ENCODE measurements at places on chromosomes 2 and 18. TPM values are rescaled to one million over a fixed set of nuclear protein-coding genes. Genes with fewer than 3 reads are reported as not detected.

Gene DPP10
- total RNA-seq: not detected

DNA sequence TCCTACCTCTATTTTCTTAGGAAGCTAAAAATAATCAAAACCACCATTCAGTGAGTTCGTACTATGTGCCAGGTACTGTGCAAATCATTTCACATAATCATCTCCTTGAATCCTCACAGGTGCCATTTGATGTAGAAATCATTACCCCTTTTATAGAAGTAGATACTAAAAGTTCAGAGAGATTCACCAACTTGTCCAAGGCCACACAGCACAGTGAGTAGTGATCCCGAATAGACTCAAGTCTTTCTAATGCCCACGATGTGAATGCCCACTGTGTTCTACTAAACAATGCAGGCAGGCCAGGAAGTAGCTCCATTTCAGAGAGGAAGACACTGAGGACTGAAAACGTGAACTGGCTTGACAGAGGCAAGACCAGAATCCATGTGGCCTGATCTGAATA lies 68.8 kb downstream of the ANTXR1 start:
- DNase-seq: no peak

DNA sequence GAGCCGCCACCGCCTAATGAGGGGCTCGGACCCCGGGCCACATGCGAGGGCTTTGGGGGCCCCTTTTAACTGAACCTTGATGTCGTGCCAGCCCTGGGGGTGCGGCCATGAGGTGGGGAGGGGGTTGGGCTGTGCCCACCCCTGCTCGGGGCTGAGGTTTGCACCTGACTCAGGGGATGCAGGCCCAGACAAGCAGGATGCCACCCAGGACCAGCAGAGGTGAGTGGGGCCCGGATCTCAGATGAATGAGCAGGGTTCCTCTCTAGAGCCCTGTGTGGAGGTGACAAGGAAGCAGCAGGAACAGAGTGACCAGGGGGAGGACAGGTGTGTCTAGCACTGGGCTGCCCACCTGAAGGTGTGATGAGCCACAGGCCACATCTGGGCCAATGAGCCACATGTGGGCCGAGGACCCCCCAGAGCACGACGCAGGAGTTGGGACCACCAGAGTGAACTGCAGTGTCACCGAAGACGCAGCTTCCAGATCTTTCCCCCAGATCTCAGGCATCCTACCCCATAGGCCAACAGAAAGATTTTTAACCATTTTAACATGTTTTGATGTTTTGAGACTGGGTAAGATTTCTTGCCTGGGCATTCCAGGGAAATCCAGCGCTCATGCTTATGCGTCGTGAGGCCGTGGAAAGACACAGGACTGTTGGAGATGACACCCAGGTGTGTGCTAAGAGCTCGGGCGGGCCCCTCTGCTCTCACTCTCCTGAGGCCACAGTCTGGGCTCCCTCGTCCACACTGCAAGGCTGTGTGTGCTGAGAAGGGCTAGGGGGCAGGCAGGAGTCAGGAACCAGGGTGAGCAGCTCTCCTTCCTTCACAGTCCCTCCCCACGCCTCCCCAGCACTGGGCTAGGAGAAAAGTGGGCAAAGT lies 73.6 kb downstream of the DDX1 start:
- no peak for DNase-seq

DNA sequence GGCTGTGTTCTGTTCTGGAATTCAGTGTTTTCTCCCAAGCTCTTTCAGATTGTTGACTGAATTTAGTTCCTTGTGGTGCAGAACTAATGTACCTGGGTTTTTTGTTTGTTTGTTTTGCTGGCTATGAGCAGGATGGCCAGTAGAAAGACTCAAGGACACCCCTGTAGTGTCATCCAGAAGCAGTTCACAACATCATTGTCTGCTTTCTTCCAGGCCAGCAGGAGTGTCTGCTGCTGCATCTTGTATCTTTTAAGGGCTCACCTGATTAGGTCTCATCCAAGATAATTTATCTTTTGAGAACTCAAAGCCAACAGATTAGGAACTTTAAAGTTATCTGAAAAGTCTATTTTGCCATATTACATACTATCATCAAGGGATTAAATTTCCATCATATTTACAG lies 318.5 kb upstream of the MC4R start:
- no peak for DNase-seq

Gene VAMP5
- total RNA-seq: 38.2 TPM

Gene DOK1
- total RNA-seq: 8.3 TPM

GRCh38 chr2:100563407-100564247 lies 834 bp downstream of the PDCL3 start:
- no peak for DNase-seq

Gene LOXHD1
- total RNA-seq: 0.30 TPM

GRCh38 chr2:37800176-37800858 lies 124.8 kb upstream of the RMDN2 start:
- no peak for DNase-seq

DNA sequence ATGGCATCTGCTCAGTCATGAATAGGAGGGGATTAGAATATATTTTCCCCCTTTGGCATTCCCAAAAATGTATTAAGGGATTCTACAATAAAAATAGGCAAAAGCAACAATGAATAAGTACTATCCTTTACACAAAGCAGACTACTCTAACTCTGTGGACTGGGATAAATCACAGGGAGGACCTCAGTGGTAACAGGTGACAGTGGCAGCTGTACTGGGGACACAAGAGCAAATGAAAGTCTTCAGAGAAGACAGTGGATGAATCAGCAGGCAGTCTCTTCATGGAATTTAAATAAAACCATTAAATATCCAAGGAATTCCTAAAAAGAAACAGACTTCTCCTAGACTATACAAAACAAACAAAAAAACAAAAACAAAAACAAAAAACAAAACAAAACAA lies 4.8 kb downstream of the CDH7 start:
- DNase-seq: no peak

Gene TCF23
- not detected for total RNA-seq

- no peak for DNase-seq
These were observed 238.6 kb downstream of the C1D start for GRCh38 chr2:67824186-67824585.

DNA sequence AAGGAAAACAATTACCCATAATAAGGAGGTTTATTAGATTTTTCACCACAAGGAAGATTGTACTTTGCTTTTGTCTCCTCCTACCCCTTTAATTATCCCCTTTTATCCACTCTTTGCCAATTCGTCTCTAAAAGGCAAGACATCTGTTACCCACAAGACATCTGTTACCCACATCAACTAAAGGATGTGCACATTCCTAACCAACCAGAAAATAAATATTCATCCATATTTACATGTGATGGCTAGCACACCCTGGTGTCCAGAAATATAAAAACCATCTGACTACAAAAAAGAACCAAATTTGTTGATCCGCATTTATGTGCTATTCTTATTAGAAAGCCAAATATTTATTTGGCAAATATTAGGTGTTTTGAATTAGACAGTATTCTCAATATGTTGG lies 35.7 kb downstream of the ACVR1C start:
- DNase-seq: no peak

- DNase-seq: no peak
These were observed 44.3 kb upstream of the ZBTB7C start for GRCh38 chr18:48453330-48454066.

DNA sequence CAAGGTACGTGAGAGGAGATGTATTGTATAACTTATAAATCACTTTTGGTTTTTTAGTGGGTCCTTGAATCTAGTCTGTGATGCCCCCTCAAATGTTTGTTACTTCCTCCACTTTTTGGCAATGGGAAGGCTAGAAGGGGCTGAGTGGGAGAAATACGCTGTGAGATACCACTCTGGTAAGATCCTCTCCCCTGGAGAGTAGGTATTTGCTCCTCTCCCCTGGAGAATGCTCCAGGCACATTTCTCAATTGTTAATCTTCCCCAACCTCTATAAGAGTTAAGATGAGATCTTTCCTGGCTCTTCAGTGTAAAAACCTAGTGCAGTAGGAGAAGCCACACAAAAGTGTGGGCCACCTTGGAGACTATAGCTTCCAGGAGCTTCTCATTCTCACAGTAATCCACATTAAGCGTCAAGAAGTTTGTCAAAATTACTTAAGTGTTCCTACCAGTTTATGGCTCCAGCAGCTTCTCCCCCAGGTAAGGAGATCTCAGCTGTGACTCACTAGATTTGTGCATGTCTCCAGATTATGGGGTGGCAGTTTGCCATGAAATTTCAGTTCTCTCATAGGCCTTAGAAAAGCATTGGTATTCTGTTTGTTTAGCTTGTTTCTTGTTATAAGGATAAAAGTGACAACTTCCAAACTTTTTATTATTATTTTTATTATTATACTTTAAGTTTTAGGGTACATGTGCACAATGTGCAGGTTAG lies 182.6 kb downstream of the FSIP2 start:
- no peak for DNase-seq

GRCh38 chr2:216754336-216754735 lies 59.0 kb upstream of the IGFBP5 start:
- DNase-seq: no peak

GRCh38 chr2:122867941-122868340 lies 1112.5 kb downstream of the TSN start:
- no peak for DNase-seq

Gene SULT1C4
- not detected for total RNA-seq

GRCh38 chr18:8807488-8807805 lies 102.1 kb downstream of the MTCL1 start:
- DNase-seq: no peak

DNA sequence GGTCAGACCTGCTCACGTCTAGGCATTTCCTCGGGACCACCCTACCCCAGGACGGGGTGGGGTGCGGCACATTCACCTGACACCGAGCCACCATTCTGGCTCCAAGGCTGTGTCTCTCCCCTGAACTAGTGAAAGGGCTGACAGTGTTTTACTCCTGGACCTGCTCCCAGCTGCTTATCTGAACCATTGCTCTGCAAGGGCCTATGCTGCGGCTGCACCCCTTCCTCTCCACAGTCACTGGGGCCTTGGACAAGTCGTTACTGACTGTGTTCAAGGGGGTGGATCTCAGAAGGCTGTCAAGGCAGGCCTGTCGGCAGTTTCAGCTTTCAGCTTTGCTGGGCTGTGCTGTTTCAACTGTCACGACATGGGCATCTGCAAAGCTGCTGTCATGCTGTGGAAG lies 11.7 kb downstream of the CREG2 start:
- no peak for DNase-seq

- DNase-seq: no peak
These were observed 15.2 kb upstream of the CXCR4 start for GRCh38 chr2:136133176-136133575.

Gene CELF4
- not detected for total RNA-seq

GRCh38 chr2:189618197-189618596 lies 37.6 kb upstream of the SLC40A1 start:
- DNase-seq: no peak

Gene CTNNA2
- total RNA-seq: not detected

Gene CIB4
- total RNA-seq: not detected

DNA sequence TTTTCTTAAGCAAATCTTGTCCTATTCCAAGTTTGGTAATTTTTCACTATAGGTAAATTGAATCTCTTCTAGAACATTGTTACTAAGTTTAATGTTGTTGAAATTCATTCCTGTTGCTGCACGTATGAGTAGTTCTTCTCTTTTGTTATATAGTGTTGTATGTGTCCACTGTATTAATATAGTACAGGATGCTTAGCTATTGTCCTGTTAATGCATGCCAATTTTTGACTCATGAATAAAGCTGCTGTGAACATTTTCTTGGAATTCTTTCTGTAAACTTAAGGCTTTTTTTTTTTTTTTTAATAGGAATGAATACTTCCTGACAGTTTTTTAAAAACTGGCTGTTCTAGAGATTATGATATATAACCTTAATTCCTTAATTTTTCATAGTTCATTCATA lies 326.9 kb downstream of the SLC4A3 start:
- no peak for DNase-seq

- DNase-seq: no peak
These were observed 56.0 kb downstream of the TRAPPC12 start for GRCh38 chr2:3435445-3435844.

- DNase-seq: no peak
These were observed 188.2 kb downstream of the ALK start for GRCh38 chr2:29733213-29733612.

DNA sequence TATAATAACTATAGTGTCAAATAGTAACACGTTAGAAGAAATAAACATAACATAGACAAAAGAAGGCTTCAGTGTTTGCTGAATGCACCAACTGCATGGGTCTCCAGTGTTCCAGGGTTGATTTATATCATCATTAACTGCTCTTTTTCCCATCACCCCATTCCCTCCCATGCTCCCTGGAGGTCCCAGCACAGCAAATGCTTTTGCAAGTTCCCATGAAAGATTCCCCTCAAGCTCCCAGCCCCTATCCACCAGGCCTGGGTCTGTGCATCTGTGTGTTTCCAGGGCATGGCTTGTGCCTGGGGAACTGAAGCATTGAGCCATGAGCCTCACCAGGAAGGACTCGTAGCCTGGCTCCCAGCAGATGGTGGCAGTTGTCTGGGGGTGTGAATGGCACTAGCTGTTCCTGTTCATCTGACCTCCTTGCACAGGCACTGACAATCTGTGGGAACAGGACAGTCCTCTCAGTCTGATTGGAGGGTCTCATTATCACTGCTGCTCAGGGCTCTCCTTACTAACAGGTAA lies 164.6 kb upstream of the RMP24 start:
- DNase-seq: no peak

GRCh38 chr2:31446848-31447247 lies 32.3 kb upstream of the XDH start:
- DNase-seq: no peak

GRCh38 chr2:79666430-79666829 lies 153.6 kb downstream of the CTNNA2 start:
- DNase-seq: no peak

DNA sequence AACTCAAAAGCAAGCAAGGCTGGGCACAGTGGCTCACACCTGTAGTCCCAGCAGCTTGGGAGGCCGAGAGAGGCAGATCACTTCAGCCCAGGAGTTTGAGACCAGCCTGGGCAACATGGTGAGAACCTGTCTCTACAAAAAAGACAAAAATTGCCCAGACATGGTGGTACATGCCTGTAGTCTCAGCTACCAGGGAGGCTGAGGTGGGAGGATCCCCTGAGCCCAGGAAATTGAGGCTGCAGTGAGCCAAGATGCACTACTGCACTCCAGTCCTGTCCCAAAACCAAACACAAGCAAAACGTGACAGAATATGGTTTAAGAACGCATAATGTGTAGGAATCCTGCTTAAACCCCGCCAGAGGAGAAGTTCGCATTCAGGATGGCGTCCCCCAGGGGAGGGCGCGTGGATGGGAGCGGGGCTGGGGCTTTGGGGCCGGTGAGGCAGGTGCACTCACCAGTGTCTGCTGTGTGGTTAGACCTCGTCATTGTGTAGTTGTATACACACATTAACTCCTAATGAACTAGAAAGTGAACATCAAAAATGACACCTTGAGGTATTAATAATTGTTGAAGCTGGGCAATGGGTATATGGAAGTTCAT lies 5.4 kb downstream of the COLEC11 start:
- DNase-seq: no peak

GRCh38 chr2:203719456-203720410 lies 13.3 kb downstream of the CD28 start:
- no peak for DNase-seq

Gene MERTK
- total RNA-seq: 0.13 TPM

GRCh38 chr2:184178229-184178628 lies 420.1 kb upstream of the ZNF804A start:
- DNase-seq: no peak

Gene IKZF2
- total RNA-seq: 23.9 TPM

Gene DES
- total RNA-seq: not detected

Measured in T-helper 17 cell (primary cell).